ENCODE measurements at places on chromosomes 12 and 14.

- no peak for DNase-seq
Measured at GRCh38 chr12:89140141-89140540, 212.2 kb downstream of the DUSP6 start.

DNA sequence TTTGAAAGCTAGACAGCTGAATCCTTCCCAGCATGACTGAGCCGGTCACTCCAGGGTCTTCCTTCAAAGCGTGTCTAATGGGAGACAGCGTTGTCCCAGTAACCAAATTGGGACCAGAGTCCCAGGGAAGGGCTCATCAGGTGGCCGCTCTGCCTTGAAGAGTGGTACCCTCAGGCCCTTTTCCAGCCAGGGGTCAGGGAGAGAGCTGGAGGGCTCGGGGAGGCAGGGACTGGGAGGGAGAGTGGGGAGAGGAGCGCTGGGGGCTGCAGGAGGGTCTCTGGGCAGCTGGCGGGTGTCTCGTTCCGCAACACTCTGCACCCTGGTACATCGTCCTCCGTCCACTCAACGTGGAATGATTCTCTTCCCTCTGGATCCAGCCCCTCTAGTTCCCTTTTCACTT lies 1.6 kb upstream of the RTL1 start:
- no peak for DNase-seq

GRCh38 chr14:97318380-97318779 lies 521.2 kb downstream of the VRK1 start:
- no peak for DNase-seq

DNA sequence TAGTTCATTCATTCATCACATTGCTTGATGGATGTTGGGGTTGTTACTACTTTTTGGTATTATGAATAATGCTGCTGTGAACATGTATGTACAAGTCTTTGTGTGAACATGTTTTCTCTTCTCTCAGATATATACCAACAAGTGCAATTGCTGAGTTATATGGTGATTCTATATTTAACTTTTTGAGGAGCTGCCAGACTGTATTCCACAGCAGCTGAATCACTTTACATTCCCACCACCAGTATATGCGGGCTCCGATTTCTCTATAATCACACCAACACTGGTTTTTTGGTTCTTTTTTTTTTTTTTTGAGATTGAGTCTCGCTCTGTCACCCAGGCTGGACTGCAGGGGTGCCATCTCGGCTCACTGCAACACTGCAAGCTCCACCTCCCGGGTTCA lies 22.2 kb upstream of the PLEKHG6 start:
- no peak for DNase-seq

DNA sequence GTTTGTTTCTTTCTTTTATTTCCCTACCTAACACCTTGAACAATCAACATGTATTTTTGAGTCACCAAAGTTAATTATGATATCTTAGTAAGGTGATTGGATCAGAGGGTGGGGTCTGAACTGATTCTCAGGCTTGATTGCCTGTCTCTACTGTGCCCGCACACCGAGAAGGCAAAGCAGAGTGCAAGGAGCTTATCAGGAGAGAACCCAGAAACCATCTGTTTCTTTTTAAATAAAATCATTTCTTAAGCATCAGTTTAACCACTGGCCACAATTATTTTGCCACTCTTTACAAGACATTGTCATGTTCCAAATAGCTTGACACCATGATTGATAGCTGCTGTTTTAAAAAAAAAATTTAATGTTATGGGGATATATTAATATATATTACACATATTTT lies 3.1 kb downstream of the GARIN2 start:
- no peak for DNase-seq

- DNase-seq: no peak
Measured at GRCh38 chr12:64323006-64323405, 67.6 kb downstream of the C12orf56 start.
